ENCODE measurements at places on chromosomes 5 and 9.

DNA sequence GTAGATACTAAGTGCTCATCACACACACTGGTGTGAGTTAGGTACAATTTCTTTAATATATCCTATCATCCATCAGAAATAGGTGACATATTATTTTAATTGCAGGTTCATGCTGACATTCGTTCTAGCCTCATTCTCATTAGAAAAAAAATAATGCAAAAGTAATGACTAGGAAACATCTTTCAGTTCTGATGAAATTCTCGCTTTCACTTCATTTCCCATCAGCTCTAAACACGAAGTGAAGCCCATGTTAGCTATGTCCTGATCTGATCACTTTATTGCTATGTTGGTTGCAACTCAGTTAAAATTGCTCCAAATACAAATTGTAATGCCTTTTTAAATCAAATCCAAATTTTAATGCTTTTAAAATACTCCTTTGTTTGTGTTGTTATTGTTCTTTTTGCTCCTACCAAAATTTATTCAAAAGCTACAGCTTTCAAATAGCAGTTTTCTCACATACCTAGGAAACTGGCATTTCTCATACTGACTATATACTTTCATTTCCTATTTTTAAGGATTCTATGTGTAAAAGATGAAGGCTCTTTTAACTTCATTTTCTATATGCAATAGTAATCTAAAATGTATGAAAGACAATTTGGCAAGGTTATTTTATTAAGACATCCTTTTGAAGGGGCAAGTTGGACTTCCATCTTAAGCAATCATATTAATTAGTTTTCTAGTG, 1237.8 kb upstream of the ACO1 start:
- no peak for DNase-seq

GRCh38 chr5:150069672-150070627, 16.4 kb downstream of the CSF1R start:
- DNase-seq = no peak

DNA sequence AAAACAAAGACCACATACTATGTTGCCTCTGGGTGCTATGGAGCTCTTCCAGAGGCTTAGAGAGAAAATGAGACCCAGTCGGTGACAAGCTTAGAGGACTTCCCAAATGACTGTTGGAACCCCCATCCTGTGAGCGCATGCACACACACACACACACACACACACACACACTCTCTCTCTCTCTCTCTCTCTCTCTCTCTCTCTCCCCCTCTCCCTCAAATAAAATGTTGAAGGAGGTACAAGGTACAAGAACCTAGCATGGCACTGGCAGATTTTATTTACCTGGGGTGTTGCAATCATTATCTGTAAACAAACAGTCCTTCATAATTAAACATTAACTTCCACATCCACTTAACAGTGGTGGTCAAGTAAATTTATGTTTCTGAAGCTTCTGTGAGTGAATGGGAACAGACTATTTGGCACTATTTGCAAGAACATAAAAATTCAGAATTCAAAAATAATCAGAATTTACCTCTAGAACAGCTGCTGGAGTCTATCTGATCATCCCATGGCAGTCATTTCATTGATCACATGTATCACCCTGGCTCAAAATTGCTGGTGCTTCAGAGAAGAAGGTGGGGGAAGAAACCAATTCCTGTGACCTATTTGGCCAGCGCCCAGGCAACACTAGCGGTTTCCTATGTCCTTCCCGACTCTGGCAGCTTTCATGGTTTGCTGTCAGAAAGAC, 24.9 kb downstream of the TRPM3 start:
- DNase-seq = no peak

DNA sequence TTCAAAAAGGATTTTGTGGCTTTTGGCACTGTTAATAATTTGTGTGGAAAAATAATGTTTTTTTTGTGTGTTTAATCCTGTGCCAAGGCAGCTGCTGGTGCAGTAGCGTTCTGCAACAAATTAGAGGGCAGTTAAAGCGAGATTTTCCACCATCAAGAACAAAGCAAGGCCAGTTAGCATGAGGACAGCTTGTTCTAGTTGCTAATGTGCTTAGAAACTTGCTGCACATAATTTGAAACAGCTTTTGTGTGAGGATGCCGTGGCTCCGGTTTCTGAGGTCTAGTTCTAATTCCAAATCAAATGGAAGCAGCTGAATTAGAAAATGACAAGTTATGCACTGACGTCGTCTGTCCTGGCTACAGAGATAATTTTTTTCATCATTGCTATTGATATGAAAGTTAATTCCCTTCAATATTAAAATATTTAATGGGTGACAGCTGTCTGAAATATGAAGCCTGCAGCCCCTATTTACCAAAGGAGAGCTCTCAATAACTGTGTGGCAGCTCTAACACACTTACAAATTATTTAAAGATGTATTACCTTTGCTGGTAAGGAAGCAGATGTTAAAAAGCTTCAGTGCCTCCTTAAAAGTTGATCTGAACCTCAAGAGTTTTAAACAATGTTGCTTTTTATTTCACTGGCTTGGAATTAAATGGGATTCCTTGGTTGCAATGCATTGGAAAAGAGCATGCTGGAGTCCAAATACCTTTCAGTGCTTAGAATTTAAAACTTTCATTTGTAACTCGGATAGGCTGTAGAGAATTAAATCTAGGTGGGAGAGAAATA, 128.6 kb downstream of the SPATA31D1 start:
- no peak for DNase-seq

Data from NCI-H774 (cell line).